Kidney capillary endothelial cell (primary cell): ENCODE measurements at places on chromosomes 7 and 10.
A peak's percentile ranks its signal among the peaks of the same experiment; 100 is the strongest.

GRCh38 chr7:42931447-42931833 lies 534 bp downstream of the PSMA2 start:
- DNase-seq = no peak

GRCh38 chr7:135403302-135403701 lies 106.6 kb downstream of the CNOT4 start:
- no peak for DNase-seq

DNA sequence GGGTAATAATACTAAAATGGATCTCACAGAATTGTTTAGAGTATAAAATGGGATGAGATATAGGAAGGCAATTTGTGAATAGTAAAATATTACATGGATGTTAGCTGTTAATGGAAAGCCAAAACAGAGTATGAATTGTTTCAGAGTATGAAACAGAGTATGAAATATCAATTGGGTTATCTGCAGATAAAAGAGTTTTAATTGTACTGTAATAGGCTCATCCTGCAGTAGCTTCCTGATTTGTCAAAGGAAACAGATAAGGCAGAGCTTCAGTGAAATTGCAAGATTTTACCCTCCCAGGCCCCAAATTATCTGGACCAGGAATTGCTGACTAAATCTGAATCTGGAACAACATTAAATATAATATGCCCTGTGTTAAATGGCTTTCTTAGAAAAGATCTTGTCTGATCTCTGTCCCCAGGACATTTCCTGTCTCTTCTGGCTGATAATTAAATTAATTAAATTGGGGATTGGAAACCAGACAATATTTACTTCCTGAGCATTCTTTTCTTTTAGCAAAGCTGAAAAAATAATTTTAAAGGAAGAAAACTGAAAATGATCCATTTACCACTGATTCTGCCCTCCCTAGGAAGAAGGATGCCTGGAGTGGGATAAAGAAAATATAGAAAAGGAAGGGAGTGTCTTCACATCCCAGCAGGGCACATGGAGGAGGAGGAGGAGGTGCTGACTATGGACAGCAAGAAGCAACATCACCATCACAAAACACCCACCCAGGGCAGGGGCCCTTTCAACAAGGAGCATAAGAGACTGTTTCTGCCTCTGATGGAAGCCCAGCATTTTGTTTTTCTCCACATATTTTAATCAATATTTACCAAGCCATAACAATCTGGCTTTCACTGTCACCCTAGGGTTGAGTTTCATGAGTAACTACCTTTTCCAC lies 18.5 kb downstream of the PTN start:
- no peak for DNase-seq

DNA sequence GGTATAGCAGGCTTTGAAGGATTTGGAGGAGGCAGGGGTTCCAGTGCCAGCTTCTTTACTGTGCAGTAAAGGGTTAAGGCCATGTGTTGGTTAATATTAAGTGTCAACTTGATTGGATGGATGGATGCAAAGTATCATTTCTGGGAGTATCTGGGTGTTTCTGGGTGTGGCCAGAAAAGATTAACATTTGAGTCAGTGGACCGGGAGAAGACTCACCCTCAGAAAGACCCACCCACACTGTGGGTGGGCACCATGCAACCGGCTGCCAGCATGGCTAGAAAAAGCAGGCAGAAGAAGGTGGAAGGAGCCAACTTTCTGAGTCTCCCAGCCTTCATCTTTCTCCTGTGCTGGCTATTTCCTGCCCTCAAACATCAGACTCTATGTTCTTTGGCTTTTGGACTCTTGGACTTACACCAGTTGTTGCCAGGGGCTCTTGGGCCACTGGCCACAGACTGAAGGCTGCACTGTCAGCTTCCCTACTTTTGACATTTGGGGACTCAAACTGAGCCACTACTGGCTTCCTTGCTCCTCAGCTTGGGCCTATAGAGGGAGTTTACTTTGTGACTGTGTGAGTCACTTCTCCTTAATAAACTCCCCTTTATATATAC lies 6.8 kb upstream of the TRUB1 start:
- DNase-seq = no peak

- no peak for DNase-seq
Observed at GRCh38 chr7:1939434-1940401, 269.6 kb downstream of the ELFN1 start.

DNA sequence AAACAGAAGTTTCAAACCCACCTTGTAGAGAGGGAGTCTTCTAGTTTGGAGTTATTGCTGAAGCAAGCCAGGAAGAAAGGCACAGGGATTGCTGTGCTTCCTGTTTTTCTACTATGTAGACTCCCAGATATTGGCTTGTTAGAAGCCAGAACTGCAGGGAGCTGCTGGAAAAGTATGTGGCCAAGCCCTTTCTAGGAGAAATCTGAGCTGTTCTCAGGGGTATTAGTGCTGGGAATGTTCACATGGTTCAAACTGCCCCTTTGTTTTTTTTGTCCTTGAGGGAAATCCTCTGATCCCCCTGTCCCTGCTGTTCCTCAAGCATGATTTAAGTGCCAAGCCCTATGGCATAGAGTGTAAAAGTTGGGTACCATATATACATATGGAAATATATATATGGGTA lies 184.0 kb downstream of the CCDC7 start:
- DNase-seq = no peak

DNA sequence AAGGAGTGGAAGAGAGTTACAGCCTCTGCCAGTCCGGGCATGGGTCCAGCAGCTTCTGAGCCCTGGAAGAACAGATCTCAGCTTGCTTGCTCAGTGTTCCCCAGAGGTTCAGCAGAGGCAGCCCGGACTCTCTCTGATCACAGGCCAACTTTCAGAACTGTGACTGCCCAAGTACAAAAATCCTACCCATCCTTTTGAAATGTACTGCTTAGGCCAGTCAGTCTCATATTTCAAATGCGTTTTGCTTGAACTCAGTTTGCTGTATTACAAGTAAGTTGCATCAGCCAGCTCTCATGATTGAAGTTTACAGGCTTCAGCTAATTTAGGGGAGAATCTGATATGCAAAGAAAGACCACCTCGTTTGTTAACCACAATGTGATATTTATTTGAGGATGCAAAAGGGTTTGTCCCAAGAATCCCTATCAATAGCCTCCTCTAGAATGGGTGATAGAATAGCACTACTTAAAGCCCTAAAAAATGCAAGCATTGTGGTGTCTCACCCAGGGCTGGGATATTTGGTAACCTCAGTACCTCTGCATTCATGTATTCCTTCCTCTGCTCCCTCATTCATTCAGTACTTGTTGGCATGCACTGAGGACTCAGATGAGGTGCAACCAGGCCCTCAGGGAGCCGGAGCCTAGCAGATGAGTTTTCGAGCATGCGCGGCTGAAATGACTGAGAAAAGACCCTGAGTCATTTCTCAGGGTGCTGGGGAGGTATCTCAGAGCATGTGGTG lies 7.0 kb downstream of the AIMP2 start:
- DNase-seq = no peak

DNA sequence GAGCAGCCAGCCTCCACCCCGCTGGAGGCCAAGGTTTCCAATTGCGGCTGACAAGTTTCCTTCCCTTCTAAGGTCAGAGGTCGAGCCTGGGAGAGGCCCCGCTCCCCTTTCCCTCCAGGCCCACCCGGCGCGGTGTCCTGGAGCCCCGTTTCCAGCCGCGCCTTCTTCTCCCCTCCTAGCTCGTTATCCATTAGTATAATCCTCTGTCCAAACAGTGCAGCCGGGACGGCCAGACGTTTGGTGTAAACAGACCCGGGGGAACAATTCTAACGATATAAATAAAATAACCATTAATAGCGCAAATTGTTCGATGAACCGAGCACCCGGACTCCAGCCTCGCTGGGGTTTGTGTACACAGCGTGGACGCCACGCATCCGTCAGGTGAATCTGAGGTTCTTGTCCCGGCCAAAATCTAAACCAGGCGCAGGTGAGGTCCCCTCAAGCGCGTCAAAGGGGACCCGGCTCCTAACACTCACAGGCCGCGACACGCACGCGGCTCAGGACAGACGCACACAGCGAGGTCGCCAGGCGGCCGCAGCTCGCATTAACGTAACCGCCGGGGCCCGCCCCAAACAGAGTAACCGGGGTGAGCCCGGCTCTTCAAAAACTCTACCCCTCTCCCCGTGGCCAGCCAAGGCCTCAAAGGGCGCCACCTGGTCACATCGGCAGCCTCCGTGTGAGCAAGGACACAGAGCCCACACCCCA lies 10.8 kb upstream of the NKX2-3 start:
- DNase-seq = no peak

- DNase-seq = no peak
Observed at GRCh38 chr10:112209684-112210131, 26.1 kb upstream of the GPAM start.

- DNase-seq = peak; percentile 64
Observed at GRCh38 chr7:140212100-140212881, 35.5 kb upstream of the KDM7A start.

DNA sequence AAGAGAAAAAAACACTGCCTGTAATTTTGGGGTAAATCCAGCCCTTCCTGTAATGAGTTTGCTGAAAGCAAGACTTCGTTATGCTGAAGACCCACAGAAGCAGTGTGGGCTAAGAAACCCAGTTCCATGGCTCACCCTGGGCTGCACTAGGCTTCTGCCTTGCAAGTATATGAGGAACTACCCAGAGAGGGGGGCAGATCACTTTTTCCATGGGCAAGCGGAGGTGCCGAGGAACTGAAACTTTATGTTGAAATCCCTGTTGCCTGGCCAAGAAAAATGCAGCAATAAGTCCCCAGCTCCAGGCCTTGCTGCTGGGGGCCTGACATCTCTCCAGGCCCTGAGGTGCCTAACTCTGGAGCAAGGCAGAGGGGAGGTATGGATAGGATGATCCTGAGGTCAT lies 8.5 kb downstream of the RASSF4 start:
- DNase-seq = no peak

GRCh38 chr7:129778770-129779601 lies 167.5 kb downstream of the NRF1 start:
- no peak for DNase-seq

DNA sequence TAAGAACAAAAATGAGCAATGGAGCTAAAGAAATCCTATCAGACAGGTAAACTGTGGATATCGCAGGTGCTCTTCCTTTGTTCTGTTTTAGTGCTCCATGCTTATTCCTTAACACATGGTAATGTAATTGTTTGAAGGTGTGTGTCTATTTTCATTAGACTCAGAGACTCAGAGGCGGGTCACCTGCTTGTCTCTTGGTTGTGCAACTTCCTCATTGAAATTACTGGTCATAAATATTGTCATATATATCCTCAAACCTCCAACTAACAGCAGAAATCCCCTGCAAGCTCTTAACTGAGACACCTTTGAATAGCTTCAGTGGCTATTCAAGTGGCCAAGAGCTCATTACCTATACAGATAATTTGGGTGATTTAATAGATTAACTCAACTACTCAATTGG lies 177.2 kb downstream of the PTN start:
- no peak for DNase-seq

DNA sequence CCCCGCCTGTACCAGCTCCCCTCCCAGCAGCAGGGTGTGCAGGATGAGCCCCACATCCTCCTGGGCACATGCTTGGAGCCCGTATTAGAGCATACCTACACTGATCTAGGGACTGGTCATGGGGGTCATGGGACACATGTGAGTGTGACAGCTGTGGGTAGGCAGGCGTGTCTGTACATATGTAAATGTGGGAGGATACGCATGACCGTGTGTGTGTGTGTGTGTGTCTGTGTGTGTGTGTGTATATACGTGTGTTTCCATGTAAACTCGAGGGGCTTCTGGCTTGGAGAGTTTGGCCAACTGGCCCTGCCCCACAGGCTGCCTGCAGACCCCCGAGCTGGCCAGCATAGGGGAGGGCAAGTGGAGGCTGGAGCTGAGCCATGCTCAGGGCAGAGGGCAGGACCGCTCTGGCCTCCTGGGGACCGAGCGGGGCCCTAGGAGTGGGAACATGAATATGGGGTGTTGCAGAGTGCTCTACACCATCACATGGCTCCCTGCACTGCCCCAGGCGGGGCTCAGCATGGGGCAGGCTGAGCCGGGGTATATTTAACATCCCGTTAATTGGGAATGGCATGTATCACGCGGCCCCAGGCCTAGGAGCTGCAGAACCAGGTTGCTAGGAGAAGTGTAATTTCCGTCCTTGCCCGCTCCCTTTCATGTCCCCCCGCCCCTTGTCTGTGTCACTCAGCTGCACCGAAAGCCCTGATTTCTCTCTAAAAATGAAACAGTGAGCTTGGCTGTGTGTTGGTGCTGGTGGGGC lies 152.7 kb upstream of the PCBD1 start:
- DNase-seq = no peak

DNA sequence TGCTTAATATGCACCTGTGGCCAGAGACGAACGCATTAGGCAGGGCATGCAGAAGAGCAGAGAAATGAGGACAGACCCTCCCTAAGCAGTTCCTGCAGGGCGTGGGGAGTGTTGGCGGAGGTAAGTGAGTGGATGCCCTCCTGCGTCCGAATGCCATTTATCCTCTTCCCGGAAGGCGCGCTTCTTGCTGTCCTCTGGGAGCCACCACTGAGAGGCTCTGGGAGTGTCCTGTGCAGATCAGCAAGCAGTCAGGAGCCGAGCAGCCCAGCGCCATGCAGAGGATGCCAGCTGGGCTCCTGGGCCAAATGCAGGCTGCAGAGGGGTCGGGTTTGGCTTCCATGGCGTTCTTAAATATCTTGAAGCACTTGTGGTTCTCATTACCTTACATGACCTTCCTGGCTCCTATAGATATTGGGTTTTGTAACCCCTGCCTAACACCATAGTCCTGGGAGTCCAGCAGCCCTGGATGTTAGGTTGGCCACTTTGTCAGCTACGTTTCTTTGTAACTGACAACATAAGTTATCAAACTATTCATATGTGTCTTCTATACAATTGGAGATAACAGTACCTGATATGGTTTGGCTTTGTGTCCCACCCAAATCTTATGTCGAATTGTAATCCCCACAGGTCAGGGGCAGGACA lies 30.0 kb upstream of the SLIT1 start:
- no peak for DNase-seq

- DNase-seq = no peak
Observed at GRCh38 chr7:47677093-47677492, 95.2 kb upstream of the TNS3 start.

DNA sequence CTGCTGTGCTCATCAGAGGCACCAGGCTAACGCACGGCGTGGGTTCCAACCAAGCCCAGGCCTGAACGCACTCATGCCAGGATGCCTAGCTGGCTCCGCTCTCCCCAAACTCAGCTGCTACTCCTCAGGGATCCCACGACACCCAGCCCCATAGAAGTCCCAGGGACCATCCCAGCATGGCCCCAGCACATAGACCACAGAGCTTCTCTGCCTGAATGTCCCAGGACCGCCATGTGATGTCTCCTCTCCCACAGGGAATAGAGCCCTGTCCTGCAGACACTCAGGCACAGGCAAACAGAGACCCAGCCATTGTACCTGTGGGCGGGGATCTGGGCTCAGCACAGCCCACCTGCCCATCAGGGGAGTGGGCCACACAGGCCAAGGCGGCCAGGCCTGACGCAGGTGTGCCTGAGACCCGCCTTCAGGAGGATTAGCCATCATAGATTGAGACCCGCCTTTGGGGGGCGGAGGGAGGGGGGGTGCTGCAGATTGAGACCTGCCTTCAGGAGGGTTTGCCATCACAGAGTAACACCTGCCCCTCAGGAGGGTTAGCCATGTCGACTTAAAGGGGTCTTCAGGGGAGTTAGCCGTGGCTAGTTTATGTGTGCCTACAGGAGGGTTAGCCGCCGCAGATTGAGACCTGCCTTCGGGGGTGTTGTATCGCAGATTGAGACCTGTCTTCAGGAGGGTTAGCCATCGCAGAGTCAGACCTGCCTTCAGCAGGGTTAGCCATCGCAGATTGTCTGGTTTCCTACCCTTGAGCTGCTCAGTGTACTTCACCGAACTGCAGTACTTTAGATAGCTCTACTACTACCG lies 29.0 kb downstream of the RASGEF1A start:
- DNase-seq = no peak
